Stimulated activated CD4-positive, alpha-beta T cell treated with anti-CD3 and anti-CD28 coated beads, Interleukin-1b, Interleukin-23, amount 100 ng/mL, for 1 hour (primary cell): ENCODE measurements at places on chromosomes 5 and 9.

DNA sequence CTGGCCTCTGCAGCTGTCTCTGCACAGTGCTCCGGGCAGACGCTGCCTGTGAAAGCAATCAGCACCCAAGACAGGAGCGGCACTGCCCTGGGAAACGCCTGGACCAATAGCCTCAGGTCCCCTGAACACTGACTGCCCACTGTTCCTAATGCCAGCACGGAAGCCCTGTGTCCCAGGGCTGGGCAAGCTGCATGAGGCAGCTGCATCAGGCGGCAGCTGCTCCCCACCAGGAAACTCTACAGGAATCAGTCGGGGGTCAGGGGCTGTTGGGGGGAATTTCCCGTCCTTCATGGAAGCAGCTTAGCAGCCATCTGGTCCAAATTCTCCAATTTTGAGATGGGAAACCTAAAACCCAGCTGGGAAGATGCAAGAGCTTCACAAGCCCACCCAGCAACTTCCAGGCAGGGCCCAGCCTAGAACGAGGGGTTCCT is 118.6 kb downstream of the VAV2 start:
- DNase-seq, result no peak

- DNase-seq, result no peak
These were observed 40.7 kb downstream of the EBF1 start for GRCh38 chr5:159058716-159059636.

DNA sequence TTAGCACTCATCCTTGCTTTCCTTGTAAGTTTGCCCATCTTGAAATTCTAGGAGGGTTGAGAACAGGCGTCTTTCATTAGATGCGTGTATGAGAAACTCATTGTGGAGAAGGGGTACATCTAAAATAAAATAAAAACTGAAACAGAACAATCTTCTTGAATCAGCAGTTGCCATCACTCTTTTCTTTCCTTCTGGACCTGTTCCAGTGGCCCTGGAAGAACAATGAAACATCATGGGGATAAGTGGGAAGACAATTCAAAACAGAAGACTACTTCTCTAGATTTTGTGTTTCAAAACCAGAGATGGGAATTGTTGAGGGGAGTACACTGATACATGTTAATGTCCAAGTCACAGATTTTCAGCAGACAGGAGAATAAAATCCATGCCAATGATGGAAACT is 59.9 kb downstream of the SLC1A3 start:
- no peak for DNase-seq

DNA sequence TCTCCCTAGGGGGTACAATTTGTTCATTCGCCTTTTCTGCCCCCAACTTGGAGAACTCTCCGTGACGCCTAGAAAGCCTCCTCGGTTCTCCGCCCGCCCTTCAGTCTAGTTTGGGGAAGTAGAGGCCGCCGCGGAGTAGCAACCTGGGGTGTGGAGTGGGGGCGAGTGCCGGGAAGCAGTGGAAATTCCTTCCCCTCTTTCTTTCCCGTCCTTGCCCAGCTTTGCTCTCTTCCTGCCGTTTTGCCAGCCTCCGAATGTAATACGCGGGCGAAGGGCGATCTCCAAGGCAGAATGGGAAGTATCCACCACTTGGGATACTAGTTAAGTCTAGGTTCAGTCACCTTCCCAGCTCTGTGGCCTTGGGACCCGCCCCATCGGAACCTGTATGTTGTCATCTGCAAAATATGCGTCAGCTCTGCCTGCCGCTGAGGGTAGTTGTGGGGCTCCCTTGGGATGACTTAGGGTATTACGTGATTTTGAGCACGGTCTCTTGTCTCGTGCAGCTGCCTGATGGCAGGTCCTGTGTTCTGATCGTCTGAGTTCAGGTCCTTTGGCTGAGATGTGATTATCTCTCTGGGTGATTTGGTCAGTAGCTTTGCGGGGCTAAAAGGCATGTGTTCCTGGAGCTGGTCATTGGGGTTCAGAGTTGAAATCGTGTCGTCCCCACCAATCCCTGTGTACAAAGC is 724 bp downstream of the PAM start:
- peak; percentile 35 for DNase-seq

- no peak for DNase-seq
These were observed 7.7 kb upstream of the RASGEF1C start for GRCh38 chr5:180216646-180217171.

DNA sequence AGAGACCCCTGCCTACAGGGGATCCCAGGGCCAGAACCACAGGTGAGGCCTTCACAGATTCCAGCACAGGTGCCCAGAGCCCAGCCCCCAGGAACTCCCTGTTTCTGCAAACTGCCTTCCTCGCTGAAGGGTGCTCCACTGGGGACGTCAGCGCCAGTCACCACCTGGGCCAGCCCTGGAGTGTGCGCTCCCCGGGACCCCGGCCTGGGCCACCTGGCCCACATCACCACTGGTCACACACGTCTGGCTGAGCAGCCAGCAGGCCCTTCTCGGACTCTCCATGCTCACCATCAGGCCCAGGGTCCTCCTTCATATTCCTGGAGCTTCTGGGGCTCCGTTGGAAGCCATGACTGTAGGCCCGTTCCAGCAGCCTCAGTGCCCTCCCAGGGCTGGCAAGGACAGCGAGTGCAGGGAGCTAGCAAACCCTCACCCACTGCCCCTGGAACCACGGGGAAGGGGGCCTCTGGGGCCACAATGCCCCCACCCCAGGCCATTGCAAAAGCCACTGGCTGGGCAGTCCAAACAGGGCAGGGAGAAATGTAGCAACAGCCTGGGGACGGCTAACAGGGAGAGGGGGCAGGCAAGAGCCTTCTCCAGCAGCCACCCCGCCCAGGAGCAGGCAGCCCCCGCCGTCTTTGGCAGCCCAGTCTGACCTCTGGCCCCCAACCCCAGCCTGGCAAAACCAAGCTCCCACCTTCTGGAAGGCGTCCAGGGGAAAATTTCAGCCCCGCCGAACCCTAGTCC is 1.3 kb downstream of the AGPAT2 start:
- no peak for DNase-seq

DNA sequence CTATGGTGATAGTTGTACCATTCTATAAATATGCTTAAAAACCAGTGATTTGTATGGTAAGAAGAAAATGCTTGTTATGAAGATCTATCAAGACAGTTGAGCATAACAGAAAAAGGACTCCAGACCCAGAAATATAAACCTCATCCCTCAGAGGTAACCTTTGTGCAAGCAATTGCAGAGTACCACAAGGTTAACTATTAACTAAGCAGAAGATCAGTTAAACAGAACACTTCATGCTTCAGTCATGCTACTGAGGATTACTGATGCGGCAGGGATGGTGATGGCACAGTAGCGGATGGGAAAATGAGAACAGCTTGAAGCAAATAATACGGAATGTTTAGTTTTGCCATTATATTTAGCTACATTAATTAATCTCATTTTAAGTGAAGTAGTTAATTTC is 45.5 kb downstream of the IARS1 start:
- DNase-seq, result no peak
